ENCODE measurements at places on chromosomes 3 and 15.

GRCh38 chr3:149768704-149769103 lies 16.4 kb upstream of the COMMD2 start:
- DNase-seq = no peak

- DNase-seq = no peak
Measured at GRCh38 chr3:58334013-58334321, 1.3 kb downstream of the PXK start.

GRCh38 chr15:81914333-81914732 lies 131.5 kb downstream of the MEX3B start:
- no peak for DNase-seq

- DNase-seq = no peak
Measured at GRCh38 chr15:79682285-79682684, 214.5 kb downstream of the MTHFS start.

DNA sequence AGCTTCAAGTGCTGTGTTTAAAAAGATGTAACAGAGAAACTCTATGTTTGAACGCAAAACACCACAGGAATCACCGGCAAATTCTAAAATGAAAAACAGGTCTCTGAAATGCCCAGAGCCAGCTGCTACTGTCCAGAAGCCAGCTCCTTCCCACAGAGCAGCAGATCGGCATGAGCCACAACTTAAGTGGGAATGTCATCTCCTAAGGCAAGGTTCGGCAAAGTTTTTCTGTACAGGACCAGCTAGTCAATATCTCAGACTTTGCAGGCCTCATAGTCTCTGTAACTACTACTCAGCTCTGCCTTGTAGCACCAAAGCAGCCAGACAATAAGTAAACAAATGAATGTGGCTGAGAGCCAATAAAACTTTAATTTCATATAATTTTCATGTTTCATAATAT lies 4.9 kb downstream of the PLOD2 start:
- no peak for DNase-seq

- DNase-seq = no peak
Measured at GRCh38 chr3:53170325-53171063, 9.5 kb downstream of the PRKCD start.
